Mucosa of descending colon (tissue), 3 donors: ENCODE measurements at places on chromosomes 6 and 20. TPM values are rescaled to one million over a fixed set of nuclear protein-coding genes. Genes with fewer than 3 reads are reported as not detected.
A peak's percentile ranks its signal among the peaks of the same experiment; 100 is the strongest.

The RAB44 gene
- 0.32 TPM for total RNA-seq

The MYB gene
- total RNA-seq: 82.8 TPM

The PHACTR1 gene
- 2.7 TPM for total RNA-seq

The PI3 gene
- total RNA-seq: 294 TPM

The C2 gene
- total RNA-seq: 5.5 TPM

The PYGB gene
- 247 TPM for total RNA-seq

The MYLK4 gene
- 0.41 TPM for total RNA-seq

The PERP gene
- 47.9 TPM for total RNA-seq

The DNAH8 gene
- total RNA-seq: not detected

The LHFPL5 gene
- total RNA-seq: not detected

GRCh38 chr20:9928281-9928737 lies 89.4 kb upstream of the PAK5 start:
- no peak for DNase-seq

DNA sequence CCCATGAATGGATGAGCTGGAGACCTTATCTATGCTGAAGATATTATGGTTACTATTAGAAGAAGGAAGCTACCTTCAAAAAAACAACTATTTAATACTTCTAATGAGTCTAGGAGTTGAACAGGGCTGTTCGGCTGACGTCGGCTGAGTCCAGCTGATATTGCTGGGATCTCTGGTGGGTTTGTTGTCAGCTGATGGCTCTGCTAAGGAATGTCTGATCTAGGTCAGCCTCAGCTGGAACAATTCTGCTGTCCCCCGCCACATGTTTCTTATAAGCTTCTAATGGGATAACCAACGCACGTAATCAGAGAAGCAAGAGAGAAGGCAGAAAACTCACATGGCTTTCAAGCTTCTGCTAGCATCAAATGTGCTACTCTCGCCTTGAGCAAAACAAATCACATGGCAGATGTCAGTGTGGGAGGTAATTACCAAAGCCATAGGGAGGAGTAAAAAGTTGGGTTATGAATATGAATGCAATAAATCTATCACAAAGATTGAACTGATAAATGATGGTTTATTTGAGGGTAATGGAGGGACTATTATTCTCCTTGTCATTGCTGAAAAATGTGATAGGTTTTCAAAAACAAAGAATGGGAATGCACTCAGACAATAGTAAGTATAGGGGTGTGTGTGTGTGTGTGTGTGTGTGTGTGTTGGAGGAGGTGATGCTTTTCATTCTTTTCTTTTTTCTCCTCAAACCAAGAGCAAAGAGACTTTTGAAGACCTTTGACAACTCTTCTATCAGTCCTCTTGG lies 71.5 kb downstream of the BTBD3 start:
- DNase-seq: no peak

- no peak for DNase-seq
Observed at GRCh38 chr6:119985952-119986736, 636.6 kb upstream of the MAN1A1 start.

DNA sequence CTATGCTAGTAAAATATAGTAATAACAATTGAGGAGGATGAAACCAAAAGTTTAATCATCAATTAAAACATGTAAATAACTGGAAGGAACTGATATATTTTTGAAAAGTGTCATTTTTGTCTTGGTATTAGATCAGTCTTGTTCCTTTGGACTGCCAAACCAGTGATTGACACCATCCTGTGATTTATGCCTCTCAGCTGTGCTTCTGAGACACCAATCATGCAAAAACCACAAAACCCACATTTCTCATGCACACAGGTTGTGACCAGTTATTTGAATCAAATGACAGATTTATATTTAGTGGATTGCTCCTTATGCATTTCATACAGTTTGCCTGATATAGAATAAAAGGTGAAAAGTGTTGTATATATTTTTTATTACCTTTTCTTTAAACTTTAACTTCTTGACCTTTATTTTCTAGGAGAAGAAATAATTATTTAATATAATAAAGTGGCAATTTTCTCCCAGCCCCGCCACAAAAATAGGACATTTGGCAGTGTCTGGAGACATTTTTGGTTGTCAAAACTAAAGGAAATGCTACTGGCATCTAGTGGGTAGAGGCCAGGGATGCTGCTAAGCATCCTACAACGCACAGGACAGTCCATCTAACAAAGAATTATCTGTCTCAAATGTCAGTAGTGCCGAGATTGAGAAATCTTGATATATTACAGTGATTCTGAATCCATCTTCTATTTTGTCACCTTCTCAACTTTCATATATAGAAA lies 383.6 kb downstream of the BCKDHB start:
- DNase-seq: no peak

DNA sequence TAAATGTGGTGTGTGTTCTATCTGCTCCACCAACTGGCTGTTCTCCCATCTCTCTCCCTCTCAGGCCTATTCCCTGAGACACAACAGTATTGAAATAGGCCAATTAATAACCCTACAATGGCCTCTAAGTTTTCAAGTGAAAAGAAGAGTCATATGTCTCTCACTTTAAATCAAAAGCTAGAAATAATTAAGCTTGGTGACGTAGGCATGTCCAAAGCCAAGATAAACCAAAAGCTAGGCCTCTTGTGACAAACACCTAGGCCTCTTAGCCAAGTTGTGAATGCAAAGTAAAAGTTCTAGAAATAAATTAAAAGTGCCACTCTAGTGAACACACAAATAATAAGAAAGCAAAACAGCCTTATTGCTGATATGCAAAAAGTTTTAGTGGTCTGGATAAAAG lies 29.9 kb downstream of the MTCL3 start:
- DNase-seq: no peak

DNA sequence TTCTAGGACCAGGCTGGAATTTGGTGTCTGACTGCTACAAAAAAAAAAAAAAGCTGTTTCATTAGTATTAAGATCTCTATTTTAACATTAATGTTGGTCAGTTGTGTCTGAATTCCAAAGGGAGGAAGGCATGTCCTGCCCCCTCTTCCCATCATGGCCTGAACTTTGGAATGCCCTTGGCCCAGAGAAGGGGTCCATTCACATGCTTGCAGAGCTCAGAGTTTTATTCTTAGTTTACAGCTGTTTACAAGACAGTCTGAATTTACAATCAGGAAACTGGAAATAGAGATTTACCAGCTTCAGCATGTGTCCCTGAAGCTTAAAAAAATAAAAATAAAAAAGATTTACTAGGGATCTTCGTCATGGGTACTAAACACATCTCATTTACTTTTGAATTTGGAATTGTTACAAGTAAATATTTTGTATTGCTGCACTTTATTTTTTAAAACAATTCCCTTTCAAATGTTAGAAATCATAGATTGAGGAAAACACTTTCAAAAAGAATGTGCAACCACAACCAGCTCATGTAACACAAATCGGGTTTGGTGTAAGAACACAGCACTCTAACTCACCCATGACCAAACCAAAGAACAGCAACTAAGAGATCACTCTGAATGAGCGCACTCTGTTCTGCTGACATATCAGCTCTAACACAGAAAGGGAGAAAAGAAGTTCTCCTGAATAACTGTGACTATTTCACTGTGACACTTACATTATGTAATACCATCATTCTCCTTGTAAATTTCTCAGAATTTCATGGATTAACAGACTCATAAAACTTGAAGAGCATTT lies 6.6 kb upstream of the SERPINB6 start:
- DNase-seq: no peak

- DNase-seq: peak; percentile 86
Observed at GRCh38 chr6:33633462-33634158, 12.5 kb downstream of the ITPR3 start.

- no peak for DNase-seq
Observed at GRCh38 chr6:36674942-36675341, 3.6 kb upstream of the CDKN1A start.

GRCh38 chr6:11324453-11325015 lies 92.1 kb upstream of the NEDD9 start:
- no peak for DNase-seq
